Left lung (tissue), 14 donors: ENCODE measurements at places on chromosomes 6 and 20. TPM values are rescaled to one million over a fixed set of nuclear protein-coding genes. Genes with fewer than 3 reads are reported as not detected.
A peak's percentile ranks its signal among the peaks of the same experiment; 100 is the strongest.

- no peak for DNase-seq
Measured at GRCh38 chr6:144378437-144378836, 93.3 kb downstream of the UTRN start.

CALHM5 gene
- 5.8 TPM for polyA plus RNA-seq

CSTF1 gene
- polyA plus RNA-seq: 44.6 TPM

ELOVL2 gene
- polyA plus RNA-seq: 4.1 TPM

PSORS1C2 gene
- 0.17 TPM for polyA plus RNA-seq

DNA sequence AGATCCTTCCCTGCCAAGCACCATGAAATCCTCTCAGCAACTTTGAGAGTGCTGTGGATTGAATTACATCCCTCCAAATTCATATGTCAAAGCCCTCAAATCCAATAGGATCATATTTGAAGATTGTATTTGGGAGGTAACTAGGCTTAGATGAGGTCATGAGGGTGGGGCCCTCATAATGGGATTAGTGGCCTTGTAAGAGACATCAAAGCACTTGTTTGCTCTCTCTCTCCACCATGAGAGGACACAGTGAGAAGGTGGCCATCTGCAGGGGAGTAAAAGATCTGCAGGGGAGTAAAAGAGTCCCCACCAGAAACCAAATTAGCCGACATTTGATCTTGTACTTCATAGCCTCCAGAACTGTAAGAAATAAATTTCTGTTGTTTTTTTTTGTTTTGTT is 298.2 kb downstream of the SAMD5 start:
- no peak for DNase-seq

DNA sequence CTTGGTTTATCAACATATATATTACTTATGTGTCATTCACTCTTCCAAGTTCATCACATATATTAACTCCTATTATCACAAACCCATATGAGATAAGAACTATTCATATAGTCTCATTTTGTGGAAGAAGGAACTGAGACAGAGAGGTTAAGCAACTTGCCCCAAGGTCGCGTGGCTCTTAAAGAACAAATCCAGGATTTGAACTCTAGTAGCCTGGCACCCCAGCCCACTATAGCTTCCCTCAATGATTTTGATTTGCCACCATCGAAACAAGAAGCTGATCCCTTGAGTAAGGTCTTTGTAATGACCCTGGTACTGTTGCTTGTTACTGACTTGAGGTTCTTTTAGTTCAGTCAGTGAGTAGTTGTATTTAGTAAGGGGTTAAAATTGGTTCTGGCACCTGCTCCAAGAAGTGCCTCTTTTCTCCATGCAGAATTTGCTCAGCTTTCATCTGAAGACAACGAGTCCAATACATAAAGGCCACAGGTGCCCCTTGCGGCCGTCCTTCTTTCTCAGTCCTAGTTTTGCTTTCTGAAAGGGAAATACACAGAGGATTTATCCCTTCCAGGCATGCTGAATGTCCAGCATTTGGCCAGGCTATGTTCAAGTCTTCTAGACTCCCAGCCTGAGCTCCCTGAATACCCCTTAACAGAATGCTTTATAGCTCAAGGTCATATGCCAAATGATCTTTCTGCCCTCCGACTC is 253.0 kb downstream of the TBC1D7 start:
- DNase-seq: no peak

NHSL1 gene
- polyA plus RNA-seq: 89.8 TPM

FOXS1 gene
- 6.9 TPM for polyA plus RNA-seq

DNA sequence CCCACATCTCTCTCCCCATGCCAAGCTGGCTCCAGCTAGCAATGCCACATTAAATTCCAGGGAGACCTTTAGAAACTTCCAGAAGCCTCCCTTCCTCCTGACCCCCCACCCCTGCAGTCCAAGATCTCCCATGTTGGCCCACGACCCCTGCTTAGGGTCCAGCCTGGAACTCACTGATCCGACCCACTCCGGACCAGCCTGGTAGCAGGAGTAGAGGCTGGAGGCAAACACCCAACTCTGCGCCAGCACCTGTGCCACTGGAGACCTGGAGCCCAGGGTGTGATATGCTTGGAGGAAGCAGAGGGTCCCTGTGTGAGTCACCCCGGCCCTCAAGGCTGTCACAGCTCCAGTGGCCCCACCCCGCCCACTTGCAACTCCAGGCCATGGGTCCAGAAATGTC is 3.3 kb upstream of the ULBP1 start:
- no peak for DNase-seq

DNA sequence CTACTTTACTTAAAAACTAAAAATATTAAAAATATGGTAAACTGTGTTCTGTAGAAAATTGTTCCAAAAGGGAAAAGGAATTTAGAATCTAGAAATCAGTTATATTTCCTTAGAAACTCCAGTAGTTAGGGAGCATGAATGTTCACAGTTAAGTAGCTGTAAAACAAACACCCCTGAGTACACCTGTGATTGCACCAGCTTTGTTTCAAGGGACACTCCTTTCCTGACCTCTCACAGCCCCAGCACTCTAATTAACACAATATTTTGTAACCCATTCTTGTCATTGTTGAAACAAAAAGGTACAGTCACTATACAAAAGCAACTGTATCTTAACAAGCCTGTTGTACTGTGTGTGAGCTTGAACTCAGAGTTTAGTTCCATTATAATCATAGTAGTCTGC is 72.3 kb downstream of the NCOA7 start:
- DNase-seq: no peak

DNA sequence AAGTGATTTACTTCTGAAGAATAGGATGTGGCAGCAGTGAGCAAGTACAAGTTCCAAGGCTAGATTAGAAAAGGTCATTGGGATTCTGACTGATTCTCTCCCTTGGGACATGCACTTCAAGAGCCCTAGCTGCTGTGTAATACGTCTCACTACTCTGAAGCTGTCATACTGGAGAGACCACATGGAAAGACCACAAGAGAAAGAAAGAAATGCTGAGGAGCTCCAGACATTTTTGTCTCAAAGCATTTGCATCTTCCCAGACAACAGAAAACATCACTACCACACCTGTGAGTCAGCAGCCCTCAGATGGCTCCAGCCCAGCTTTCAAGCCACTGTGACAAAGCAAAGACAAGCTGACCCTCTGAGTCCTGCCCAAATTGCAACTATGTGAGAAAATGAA is 20.7 kb downstream of the TENT5A start:
- no peak for DNase-seq

- DNase-seq: no peak
Measured at GRCh38 chr20:17882065-17882833, 86.3 kb downstream of the SNX5 start.

GRCh38 chr6:64326939-64327338 is 691.3 kb downstream of the PHF3 start:
- no peak for DNase-seq

DNA sequence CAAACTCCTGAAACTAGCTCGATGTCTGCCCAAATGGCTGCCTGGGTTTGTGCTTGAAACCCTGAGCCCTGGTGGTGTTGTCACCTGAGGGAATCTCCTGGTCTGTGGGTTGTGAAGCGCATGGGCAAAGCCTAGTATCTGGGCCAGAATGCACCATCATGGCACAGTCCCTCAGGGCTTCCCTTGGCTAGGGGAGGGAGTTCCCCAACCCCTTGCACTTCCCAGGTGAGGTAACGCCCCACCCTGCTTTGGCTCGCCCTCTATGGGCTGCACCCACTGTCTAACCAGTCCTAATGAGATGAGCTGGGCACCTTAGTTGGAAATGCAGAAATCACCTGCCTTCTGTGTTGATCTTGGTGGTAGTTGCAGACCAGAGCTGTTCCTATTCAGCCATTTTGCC is 152.9 kb upstream of the MAP3K7 start:
- DNase-seq: no peak

DNA sequence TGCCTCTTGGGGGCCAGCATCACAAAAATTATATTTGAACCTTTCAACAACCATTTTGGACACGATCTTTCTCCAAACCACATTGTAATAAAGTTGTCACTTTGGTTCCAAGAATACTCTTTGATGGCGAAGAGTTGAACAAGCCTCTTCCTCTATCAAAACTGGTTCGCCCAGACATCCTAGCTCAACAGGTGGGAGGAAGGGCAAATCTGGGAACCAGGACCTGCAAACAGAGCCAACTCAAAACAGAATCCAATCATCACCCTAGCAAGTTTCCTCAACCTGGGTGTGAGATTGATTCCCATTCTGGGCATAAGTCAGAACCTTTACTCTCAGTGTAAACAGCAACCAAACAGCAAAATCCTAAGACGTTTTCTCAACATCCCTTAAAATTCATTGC is 141.2 kb upstream of the RREB1 start:
- DNase-seq: no peak

DNA sequence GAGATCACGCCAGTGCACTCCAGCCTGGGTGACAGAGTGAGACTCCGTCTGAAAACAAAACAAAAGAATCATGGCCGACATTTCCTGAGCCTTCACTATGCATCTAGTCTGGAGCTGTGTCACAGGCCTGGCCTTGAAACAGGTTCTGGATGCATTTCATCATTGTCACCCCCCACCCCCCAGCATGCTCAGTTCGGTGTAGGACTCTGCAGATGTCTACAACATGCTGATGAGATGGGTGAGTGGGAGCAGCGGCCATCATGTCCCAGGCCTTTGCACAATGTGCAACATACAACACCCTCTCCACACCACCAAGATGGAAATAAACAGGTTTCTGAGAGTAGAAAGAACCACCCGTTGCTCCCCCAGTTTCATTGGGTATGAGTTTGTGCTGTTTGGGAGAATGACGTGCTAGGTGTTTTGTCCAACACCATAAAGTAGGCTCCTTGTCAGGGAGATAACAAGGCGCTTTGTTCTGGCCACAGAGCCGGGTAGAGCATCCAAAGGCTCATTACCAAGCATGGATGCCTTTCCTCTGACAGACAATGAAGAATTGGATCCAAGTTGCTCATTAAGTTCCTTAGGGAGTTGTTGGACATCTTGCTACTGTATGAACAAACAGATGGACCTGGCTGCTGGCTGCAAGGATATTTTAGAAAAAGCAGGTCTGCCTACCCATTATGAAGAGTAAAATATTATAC is 22.1 kb downstream of the SNHG17 start:
- DNase-seq: no peak

GRCh38 chr6:166997768-166998255 is 1.4 kb upstream of the CEP43 start:
- peak; percentile 36 for DNase-seq

GRCh38 chr6:81743649-81744048 is 8.8 kb downstream of the TENT5A start:
- no peak for DNase-seq

VWA7 gene
- 1.9 TPM for polyA plus RNA-seq

- DNase-seq: no peak
Measured at GRCh38 chr6:100175814-100176310, 181.8 kb upstream of the MCHR2 start.
